HFFc6 (cell line): ENCODE measurements at places on chromosomes 11 and 22. TPM values are rescaled to one million over a fixed set of nuclear protein-coding genes. Genes with fewer than 3 reads are reported as not detected.
A peak's percentile ranks its signal among the peaks of the same experiment; 100 is the strongest.

ANO1 gene
- not detected in 3 replicates for total RNA-seq

DNA sequence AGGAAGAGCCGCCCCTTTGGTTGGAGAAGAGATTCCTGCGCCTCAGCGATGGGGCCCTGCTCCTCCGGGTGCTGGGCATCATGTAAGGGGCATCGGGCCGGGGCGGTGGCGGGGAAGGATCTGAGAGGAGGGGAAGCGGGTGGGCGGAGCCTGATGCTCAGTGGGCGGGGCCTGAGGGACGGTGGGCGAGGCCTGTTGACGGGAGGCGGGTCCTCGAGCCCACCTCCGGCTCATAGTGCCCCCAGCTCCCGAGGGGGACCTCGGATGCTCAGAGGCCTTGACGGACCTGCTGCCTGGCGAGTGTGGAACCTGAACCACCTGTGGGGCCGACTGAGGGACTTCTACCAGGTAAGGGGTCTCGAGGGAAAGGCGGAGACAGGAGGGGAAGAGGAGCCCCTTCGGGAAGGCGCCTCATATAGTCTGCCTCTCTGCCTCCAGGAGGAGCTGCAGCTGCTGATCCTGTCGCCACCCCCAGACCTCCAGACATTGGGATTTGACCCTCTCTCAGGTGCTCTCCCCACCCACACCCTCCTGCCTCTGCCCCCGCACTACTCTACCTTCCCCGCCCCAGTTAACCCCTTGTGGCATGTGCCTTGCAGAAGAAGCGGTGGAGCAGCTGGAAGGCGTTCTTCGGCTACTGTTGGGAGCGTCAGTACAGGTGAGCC is 799 bp downstream of the CCDC88B start:
- DNase-seq = no peak

DNA sequence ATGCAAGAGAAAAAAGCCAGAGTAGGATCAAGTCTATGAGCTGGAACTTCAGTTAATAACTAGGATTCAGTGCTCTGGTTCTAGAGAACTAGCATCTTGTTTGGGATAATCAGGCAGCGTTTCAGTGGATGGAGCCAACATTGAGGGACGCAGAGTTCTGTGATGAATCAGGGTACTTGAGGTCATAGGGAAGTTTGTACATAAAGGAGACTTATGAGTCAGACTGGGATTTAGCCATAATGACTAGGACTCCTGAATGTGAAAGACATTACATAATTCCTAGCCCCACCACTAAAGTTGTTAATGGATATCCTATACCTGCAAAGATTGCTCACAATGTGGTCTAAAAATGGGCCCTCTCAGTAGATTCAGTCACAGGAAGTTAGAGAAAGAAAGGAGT is 6.8 kb downstream of the SLN start:
- peak; percentile 83 for DNase-seq

- no peak for DNase-seq
Measured at GRCh38 chr11:112627588-112628045, 333.6 kb upstream of the NCAM1 start.

DNA sequence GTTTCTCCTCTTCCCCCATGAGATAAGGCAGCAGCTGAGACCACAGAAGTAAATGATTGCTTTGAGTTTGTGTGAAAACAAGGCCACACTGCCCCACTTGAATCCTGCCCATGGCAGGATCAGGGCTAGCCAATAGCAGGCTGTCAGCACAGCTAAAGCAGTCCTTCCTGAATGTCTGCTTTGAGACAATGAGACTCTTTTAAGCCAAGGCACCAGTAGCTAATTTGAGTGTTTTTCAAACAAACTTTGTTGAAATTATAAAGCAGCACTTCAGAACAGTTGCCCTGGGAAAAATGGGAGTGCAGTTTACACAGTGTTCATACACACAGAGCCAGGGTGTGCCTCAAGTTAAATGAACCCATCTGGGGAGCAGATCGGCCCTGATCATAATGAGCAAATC is 103.5 kb upstream of the OR5AK2 start:
- no peak for DNase-seq

- no peak for DNase-seq
Measured at GRCh38 chr22:40055143-40055883, 60.6 kb downstream of the FAM83F start.

GRCh38 chr22:50473088-50473487 is 1.7 kb downstream of the SBF1 start:
- DNase-seq = no peak

MRTFA gene
- total RNA-seq = 41.3 to 45.6 TPM (median 43.8 TPM) in 3 replicates

DNA sequence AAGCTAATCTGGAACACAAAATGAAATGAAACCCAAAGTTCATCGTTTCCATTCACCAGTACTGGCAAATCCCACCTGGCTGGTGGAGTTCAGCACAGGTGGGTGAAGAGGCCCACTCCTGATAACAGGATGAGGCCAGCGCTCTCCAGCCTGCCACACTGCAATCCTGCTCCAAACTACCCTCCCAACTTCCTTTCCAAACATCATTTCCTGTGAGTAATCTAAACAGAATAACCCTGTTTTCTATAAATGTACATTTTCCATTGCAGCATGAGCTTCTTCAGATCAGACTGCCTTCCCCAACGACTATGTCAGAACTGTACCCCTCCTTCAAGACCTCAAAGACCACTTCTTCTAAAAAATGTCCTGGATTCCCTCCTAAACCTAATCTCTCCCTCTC is 15.9 kb upstream of the NFRKB start:
- no peak for DNase-seq

GRCh38 chr22:35896111-35896705 is 132.4 kb downstream of the RBFOX2 start:
- DNase-seq = no peak

DNA sequence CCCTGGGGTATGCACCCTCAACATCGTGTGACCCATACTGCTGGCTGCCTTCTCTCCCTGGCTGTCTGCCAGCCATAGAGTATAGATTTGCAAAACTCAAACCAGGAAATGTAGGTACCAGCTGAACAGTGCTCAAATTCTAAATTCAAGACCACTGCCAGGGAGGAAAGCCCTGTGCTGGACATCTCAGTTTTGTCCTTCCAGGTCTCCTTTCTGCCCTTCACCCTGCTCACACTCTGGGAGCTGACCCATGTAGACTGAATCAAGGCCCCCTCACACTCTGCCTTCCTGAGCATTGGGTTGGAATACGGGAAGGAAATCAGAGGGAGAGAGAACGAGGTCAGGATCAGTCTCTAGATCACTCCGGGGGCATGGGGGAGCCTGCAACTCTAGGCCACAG is 12.4 kb upstream of the DRD2 start:
- DNase-seq = no peak

- DNase-seq = no peak
Measured at GRCh38 chr22:48577014-48577690, 1250.5 kb downstream of the BRD1 start.

KBTBD3 gene
- total RNA-seq = 1.8 to 5.0 TPM (median 3.8 TPM) in 3 replicates

DNA sequence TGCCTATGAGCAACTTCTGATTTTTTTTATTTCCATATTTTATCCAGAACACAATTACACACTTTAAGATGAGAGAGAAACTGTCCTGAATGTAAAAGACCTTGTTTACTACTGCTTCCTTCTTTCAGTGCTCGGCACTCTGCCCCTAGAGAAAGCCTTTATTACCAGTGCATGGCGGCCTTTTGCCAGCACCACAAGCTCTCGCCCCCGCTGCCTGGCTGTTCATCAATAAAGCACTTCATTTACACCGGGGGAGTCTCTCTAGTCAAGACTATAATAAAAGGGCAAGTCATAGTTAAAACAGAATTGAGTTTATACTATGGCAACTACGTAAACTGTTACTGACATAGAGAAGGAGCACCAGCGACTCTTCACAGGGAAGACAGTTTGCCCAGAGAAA is 259.5 kb downstream of the CADM1 start:
- no peak for DNase-seq

GRCh38 chr22:49599039-49599438 is 228.6 kb downstream of the BRD1 start:
- no peak for DNase-seq

KCNE3 gene
- total RNA-seq = not detected in 3 replicates

DNA sequence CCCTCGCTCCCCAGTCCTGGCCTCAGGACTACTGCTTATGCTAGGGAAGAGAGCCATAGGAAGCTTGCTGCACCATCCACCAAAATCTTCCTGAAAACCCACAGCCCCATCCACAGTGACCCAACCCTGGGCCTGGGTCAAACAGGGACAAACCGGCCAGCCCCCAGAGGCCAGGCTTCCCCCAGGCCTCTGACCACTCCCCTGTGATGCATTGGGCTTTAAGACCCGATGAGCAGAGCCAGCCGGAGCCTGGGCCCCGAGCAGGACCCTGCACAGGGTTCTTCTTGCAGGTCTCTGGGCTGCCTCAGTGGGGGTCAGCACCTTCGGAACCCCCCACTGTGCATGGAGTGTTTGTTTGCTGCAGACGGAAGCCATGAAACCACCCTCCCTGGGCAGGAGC is 583.7 kb downstream of the BRD1 start:
- no peak for DNase-seq

DNA sequence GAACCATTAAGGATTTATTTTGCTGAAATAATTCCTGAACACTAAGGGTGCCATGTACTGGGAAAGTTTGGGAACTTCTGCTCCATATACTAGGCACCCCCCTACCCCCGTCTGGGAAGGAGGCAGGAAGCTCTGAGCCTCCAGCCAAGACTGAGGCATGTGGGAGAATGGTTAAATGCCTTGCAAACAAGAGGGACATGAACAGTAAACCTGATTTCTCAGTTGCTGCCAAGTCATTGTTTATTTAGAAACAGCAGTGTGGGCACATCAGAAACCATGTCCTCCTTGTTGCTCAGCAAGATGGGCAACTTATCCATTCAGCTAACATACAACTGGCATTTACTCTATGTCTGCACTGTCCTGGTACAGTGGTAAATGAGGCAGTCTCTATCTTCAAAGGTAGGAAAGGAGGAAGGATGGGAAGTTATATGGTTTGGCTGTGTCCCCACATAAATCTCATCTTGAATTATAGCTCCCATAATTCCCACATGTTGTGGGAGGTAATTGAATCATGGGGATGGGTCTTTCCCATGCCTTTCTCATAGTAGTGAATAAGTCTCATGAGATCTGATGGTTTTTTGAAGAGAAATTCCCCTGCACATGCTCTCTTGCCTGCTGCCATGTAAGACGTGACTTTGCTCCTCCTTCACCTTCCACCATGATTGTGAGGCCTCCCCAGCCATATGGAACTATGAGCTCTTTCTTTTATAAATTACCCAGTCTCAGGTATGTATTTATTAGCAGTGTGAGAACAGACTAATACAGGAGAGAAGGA is 459.1 kb downstream of the MIAT start:
- no peak for DNase-seq

DNA sequence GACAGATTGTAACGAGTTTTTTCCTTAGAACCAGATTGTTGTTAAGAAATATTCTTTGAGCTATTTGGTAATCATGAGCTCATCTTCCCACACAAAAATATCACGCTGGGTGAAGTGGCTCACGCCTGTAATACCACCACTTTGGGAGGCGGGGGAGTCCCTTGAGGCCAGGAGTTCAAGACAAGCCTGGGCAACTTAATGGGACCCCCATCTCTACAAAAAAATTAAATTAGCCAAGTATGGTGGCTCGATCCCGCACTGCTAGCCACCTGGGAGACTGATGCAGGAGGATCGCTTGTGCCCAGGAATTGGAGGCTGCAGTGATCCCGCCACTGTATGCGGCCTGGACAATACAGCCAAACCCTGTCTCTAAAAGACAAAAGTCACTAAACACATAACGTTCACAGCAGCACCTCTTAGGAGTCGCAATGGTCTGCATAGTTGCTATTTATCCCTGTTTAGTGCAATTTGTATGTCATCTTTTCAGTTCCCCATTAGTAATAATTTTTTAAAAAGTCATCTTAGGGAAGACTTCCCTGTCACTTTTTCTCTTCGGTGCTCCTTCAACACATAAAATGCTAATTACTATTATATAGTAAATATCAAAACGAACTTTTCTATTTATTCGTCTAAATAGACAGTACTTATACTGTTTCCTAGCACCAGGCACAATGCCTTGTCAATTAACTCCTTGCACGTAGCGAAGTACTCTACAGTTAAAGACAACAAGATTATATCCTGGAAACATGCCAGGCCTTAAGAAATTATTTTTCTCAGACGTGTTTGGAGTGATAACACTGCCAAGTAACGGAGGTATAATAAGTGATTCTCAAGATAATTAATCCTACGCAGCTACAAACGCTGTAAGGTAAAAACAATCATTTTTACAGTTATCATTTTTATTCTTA is 1.1 kb downstream of the ST13 start:
- no peak for DNase-seq

CHRNA10 gene
- total RNA-seq = 0.32 to 0.67 TPM (median 0.48 TPM) in 3 replicates

DNA sequence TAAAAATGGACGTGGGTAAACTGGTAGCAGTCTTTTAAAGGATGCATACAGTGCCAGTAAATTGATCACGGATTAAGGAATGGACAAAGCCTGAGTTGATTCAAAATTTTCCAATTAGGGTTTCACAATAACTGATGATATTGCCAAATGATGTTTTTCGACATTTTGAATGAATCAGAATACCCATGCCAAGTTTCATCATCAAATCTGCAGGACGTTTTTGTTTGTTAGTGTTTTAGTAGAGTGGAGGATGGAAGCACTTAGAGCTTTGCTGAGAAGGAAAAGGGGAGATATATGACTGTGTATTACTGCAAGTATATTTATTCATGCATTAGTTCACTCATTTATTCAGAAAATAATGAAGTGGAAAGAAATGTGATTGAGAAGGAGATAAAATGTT is 78.3 kb downstream of the SLC17A6 start:
- no peak for DNase-seq

ANKRD42 gene
- total RNA-seq = 13.2 to 18.5 TPM (median 15.4 TPM) in 3 replicates

POGLUT3 gene
- total RNA-seq = 23.6 to 48.8 TPM (median 26.2 TPM) in 3 replicates

- DNase-seq = no peak
Measured at GRCh38 chr11:105124756-105125155, 14.8 kb downstream of the CARD18 start.

GRCh38 chr11:60948250-60948649 is 3.7 kb downstream of the SLC15A3 start:
- no peak for DNase-seq

DNA sequence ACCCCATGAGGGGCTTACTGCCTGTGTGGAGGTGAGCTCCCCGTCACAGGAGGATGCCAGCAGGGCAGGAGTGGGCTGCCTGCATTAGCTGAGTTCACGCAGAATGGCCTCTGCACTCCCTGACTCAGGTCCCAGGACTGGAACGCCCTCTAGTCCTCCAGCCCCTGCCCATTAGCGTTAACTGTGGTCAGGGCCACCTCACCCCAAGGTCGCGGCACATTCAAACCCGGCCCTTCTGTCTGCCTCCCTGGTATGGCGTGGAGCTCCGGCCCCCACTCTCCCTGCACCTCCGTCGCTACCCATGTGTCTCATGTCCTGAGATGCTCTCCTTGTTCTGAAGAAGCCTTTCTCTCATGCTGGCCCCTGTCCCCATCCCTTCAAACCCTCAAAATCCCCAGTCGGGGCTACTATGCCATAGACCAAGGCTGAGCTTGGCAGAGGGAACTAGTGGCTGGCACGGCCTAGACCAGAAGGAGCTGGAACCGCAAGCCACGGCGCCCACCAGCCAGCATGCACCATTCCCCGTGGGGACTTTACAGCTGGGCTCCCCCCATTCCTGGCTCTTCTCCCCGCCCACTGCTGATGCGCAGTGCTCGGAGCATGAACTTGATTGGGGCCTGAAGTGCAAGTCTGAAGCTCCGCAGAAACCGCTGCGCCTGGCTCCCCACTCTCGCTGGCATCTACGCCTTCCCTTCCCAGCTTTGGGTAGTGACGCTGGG is 79.5 kb upstream of the RTL6 start:
- no peak for DNase-seq

GRCh38 chr11:2824851-2825250 is 60.7 kb downstream of the CDKN1C start:
- no peak for DNase-seq

OR51A2 gene
- total RNA-seq = not detected in 2 replicates
